Muscle of leg (tissue), 16 donors: ENCODE measurements at places on chromosomes 12 and 14. TPM values are rescaled to one million over a fixed set of nuclear protein-coding genes. Genes with fewer than 3 reads are reported as not detected.
A peak's percentile ranks its signal among the peaks of the same experiment; 100 is the strongest.

DNA sequence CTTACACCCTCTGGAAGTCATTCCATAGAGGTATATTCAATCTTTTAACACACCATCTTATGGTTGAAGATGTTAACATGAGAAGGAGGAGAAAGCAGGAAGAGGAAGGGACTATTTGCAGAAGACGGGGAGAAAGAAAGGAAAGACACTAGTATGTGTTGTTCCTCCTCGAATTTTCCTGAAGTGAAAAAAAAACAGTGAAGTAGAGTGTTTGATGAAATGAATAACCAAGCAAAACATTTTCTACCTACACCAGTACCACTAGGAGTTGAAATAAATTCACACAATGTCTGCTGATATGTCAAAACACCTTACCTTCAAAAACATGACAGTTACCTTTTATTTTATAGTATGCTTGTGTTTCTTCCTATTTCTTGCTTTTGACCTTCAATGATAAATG, 1.4 kb upstream of the CNOT2 start:
- peak; percentile 7 for DNase-seq

DNA sequence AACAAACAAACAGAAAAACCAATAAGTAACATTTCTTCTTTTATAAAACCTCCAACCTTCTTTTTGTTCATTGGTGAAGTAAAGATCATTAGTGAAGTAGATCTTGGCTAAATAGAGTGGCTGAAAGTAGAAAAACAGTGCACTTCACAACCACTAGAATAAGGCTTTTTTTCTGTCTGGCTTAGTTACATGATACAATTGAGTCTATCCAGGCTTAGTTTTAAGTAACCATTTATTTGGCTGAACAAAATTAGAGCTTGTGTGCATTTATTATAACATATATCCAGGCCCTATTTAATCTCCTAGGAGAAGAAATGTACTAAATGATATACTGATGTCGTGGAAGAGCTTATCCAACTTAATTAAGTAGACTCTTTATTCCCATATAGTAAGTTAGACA, 65.8 kb upstream of the STK38L start:
- no peak for DNase-seq

DNA sequence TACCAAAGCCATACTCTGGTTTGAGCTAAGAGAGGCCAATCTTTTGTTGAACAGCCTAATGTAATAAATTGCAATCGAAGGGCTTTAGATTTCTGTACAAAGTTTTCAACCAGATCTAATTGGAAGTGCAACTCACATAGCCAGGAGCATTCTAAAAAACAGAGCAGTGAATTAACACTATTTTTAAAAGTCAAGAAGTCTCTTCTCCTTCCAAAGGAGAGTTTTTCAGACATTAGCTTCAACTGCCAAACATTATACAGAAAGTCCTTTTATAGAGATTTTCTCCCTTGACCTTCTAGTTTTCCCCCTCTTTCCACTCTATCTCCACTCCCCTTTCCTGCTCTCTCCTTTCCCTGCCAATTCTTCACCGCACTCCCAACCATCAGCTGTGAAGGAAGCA, 259.6 kb downstream of the NOVA1 start:
- DNase-seq = no peak

GRCh38 chr14:77822307-77822706, 22.4 kb downstream of the ADCK1 start:
- no peak for DNase-seq

DNA sequence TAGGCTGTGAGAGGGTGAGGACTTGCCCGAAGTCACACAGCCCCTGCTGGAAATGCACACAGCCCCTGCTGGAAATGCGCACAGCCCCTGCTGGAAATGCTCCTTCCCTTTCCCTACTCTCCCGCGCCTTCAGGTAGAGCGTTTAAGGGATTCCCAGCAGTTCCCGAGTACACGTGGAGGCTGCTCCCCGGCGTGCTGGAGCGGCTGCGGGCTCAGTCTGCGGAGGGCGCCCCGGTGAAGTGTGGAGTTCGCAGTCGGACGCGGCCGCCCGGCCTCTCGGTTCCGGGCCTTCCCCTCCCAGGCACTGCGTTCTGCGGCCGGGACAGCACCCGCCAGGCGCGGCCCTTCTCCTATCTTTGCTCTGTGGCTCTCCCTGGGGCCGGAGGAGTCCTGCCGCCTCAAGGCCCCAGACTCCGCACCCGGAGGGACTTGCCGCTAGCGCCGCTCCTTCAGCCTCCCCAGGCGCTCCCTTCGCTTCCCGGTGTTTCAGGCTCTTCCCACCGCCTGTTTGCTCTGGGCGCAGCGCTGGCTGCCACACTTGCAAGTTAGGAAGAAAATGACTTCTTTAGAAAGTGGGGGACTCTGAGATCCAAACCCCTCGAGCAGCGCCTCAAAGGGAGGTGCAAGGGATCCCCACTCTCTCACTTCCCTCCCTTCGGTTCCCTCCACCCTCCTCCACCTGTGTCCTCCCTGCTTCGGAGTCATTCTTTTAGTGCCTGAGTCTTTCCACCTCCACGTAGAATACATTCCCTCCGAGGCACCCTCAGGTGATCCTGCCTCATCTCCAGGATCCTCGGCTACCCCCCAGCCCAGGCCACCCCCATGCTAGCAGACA, 8.3 kb upstream of the TBX5 start:
- DNase-seq = no peak

DNA sequence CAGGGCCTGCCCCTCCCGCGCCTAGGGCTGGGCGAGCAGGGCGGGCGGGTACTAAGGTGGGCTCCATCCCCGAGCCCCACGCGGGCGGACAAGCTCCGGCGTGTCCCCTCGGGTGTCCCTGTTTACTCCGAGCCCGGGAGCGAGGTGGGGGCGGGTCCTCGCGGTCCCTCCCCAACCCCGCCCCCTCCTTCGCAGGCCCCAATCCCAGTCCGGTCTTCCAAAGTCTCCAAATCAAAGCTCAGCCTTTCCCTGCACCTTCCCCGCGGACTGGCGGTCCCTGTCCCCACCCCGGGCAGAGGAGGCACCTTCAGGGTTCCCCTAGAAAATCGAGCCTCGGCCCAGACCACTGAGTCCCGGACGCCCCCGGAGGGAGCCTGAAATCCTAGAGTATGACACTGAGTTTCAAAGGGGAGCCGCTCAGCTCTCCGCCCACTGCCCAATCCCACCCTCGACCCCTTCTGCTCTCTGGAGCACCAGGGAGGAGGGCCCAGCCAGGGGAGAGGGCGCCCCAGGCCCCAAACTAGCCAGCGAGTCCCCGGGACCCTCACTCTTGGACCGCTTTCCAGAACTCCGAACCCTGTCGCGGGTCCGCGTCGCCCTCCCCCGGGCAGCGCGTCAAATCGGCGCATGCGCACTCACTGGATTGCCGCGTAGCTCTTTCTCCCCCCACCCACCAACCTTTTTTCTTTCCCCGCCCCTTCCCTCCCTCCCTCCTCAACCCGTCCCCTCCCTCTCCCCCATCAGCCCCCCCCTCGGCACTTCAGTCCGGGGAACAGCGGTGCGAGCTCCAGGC, at the start of gene LRP1:
Gene LRP1 (plus strand): TSS at position 758 of the 793 bp plus-strand sequence. CDS start 482 bp downstream, outside the sequence.
- peak; percentile 96 for DNase-seq

GRCh38 chr14:60222820-60223219, 26.2 kb upstream of the PPM1A start:
- DNase-seq = peak; percentile 79

DNA sequence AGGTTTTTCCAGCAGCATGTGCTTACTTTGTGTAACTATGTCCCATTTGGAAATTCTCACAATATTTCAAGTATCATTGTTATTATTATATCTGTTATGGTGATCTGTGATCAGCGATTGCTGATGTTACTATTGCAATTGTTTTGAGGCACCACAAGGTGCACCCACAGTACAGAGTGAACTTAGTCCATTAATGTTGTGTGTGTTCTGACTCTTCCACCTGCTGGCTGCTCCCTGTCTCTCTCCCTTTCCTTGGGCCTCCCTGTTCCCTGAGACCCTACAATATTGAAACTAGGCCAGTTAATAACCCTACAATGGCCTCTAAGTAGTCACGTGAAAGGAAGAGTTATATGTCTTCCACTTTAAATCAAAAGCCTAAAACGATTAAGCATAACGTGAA, 153.9 kb downstream of the PIK3C2G start:
- no peak for DNase-seq

GRCh38 chr12:46361667-46362034, 10.9 kb downstream of the SLC38A2 start:
- no peak for DNase-seq

Gene PIWIL1
- not detected for polyA plus RNA-seq

Gene FICD
- polyA plus RNA-seq = 2.4 TPM

Gene KLRC4
- not detected for polyA plus RNA-seq

Gene C12orf50
- 0.23 TPM for polyA plus RNA-seq

Gene KLHDC1
- polyA plus RNA-seq = 3.3 TPM

Gene TAS2R42
- polyA plus RNA-seq = not detected

Gene SLC5A8
- polyA plus RNA-seq = not detected

Gene CBLN3
- polyA plus RNA-seq = 1.7 TPM
